ENCODE measurements at places on chromosomes 16 and 17. TPM values are rescaled to one million over a fixed set of nuclear protein-coding genes. Genes with fewer than 3 reads are reported as not detected.

The EFCAB13 gene
- 7.6 TPM for total RNA-seq

The ZNF23 gene
- total RNA-seq, result 10.8 TPM

The ADGRG1 gene
- 3.1 TPM for total RNA-seq

The TPSD1 gene
- total RNA-seq, result not detected

The STX1B gene
- 1.4 TPM for total RNA-seq

The SIAH1 gene
- total RNA-seq, result 31.6 TPM

The CISD3 gene
- 4.6 TPM for total RNA-seq
